ENCODE measurements at places on chromosomes 11 and 22.

DNA sequence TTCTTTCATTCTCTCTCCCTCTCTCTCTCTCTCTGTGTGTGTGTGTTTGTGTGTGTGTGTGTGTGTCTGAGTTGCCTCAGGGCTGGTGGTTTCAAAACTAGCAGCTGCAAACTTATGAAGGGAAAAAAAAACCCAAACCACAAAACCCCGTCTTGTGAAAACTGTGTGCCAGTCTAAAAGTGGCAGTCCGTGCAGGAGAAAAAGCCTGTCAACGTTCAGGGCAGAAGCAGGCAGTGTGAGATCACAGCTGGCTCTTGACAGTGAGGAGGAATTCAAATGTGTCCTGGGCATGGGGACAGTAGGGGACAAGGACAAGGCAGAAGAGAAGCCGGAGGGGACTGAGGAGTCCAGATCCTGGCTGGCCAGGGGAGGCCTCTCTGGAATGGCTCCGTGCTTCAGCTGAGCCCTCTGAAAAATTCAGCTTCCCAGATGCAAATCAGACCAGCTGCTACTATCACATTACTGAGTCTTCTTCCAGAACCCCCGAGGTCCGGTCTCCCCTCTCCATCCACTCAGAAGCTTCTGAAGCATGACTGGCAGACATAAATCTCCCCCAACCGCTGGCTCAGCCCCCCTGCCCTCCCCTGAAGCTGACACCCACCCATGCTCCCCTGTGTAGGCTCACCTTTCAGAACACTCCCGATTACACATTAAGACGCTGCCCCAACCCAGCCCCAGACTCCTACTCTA is 31.9 kb downstream of the FLI1 start:
- no peak for DNase-seq

DNA sequence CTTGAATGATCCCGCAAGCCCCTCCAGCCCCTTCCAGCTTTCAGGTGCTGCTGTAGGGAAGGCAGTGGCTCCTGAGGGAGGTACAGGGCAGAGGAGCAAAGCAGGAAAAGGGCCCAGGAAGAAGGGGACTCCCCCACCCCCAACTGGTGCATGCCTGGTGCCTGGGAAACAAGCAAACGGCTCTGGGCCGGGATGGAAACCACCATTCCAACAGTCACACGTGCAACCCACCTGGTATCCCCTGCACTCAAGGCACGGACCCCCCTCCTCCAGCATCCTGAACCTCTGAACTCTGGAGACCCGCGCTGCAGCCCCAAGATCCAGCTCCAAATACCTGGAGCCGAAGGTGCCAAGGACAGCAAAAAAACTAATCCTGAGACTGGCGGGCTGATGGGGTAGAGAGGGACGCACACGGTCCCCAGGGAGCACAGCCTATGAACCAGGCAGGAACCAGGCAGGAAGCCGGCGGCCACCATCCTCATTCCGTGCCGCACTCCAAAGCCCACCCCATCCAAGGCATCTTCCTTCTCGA is 537 bp downstream of the SCN4B start:
- no peak for DNase-seq

- DNase-seq: no peak
Measured at GRCh38 chr11:563066-563811, 2.5 kb downstream of the RASSF7 start.

DNA sequence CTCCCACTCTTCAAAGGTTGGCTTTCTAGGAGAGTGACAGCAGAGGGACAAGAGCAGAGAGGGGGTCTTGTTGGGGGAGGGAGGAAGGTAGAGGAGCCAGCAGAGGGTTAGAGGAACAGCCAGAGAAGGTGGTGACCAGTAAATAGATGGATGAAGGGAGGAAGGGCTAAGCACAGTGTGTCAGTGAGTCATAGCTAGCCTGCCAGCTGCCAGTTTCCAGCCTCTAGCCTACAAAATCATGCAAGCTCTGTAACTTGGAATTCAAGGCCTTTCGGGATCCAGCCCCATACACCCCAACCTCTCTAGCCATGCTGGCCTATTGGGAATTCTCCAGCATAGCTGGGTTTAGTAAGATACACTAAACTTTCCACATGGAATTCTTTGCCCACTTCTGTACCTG is 147.4 kb upstream of the TEAD1 start:
- DNase-seq: no peak

DNA sequence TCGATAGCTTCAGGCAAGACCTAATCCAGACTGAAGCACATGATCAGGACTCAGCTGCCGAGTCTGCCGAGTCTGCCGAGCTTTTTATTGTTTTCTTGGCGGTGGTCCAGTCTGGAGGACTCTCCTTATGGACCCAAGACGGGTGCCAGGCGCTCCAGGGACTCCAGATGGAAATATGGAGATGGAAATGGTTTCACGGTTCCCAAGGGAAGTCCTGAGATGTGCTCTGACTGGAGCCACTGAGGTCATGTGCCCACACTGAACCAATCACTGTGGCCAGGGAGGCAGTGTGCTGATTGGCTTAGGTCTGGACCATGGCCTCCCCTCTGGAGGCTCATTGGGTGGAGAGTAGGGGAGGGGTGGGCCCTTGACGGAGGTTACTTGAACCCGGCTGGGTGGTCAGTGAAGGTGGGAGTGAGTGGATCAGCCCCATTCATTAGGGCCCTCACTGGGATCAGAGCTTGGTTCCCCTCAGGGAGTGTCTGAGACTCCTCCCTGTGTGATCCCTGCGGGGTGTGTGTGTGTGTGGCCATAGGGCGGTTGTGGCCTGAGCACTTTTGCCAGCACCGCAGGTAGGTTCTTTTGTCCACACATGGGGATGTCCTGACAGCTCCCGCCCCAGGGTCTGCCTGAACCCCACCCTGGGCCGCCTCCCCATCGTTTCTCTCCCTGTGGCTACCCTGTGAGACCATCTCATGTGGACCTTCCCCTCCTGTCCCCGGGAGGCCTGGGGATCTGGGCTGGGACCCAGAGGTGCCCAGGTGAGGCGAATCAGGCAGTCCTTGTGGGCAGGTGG is 14.0 kb downstream of the RPS6KA4 start:
- peak; percentile 61 for DNase-seq

DNA sequence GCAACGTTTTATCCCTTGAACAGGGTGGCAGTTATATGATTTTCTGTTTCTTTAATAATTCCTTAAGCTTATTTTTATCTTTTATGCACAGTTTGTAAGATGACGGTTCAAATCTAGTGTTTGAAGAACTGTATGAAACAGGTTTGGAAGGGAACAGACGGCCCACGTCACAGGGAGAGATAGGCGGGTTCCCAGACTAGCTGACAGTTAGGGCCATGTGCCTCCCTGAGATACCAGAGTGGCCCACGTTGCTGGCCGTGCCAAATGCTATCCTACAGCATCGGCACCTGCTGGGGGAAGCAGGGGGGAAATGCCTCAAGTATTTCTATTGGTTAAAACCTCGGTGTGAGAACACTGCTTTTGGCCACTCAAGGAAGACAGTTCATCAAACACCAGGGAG is 50.2 kb upstream of the BID start:
- no peak for DNase-seq
